ENCODE measurements at places on chromosomes 6 and 20.

DNA sequence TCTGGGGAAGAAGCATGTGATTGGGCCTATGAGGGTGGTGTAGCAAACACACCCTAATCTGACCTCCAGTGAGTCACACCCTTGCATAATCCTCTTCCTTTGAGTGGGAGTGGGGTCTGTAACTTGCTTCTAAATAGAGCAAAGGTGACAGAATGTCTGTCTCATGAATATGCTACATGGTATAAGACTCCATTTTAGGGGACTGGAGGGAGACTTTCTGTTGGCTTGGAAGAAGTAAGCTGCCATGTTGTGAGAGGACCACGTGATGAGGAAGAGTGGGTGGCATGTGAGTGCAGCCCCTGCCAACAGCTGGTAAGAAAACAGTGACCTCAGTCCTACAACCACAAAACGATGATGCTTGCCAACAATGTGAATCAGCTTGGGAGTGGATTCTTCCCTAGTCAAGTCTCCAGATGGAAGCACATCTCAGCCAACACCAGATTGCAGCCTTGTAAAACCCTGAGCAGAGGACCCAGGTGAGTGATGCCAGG, 3.7 kb downstream of the AK9 start:
- no peak for DNase-seq

GRCh38 chr6:125190667-125191066, 37.1 kb downstream of the TPD52L1 start:
- DNase-seq, result no peak

- no peak for DNase-seq
Observed at GRCh38 chr20:57188576-57189079, 77.8 kb downstream of the BMP7 start.

- DNase-seq, result no peak
Observed at GRCh38 chr6:23073821-23074220, 504.5 kb downstream of the HDGFL1 start.

- DNase-seq, result no peak
Observed at GRCh38 chr6:48765352-48765961, 654.5 kb upstream of the PTCHD4 start.

DNA sequence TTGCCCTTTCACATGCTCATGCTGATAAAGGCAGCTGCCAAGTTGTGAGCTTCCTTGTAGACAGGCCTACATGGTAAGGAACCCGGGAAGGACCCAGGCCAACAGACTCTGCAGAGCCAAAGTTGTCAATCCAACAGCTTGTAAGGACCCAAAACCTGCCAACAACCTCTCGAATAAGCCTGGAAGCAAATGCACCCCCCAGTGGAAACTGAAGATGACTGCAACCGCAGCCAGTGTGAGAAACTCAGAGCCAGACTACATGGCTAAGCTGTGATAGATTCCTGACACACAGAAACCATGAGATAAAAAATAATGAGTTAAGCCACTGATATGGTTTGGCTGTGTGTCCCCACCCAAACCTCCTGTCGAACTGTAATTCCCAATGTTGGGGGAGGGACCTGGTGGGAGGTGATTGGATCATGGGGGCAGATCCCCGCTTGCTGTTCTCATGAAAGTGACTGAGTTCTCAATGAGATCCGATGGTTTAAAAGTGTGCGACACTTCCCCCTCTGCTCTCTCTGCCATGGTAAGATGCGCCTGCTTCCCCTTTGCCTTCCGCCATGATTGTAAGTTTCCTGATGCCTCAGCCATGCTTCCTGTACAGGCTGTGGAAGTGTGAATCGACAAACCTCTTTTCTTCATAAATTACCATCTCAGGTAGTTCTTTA, 18.8 kb upstream of the CLPSL2 start:
- DNase-seq, result no peak

DNA sequence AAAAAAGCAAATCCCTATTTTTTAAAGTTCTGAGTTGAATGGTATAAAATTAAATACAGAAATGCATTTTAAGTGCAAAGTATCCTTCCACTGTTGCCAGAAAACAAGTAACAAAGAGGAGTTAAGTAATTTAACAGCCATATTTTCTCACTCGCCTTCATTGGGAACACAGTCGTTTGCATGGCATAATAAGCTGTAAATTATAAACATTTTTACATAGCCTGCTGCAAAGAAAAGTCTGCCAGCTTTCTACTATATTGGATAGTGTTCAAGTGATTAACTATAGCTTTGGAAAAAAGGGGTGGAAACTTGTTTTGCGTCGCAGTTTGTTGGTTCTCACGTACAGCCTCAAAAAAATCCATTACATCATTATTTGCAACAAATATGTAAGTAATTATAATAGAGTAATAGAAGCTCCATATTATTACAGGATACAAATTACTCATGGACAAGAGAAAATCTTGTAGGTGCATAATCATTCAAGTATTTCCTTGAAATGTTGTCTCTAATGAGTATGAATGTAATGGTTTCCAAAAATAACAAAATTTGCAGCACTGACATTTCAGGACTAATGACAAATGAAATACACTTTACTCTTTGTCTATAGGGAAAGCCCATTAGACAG, 139.3 kb downstream of the PDSS2 start:
- no peak for DNase-seq
